ENCODE measurements at places on chromosomes 3 and 15.
A peak's percentile ranks its signal among the peaks of the same experiment; 100 is the strongest.

DNA sequence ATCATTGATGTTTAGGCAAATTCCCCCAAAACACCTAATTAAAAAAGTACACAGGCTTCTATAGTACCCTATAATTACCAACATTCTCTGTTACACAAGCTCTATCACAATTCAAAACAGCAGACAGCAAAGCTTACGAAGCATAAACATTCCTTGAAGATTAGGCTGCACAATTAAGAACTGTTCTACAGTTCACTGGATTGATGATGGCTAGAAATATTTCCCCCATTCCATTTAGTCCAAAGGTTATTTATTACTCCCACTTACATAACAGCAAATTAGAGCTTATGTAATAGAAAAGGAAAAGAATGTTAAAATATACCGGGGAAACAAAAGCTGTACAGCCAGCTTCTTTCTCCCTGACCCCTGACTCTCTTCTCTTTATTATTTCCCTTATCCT, 49.3 kb downstream of the UACA start:
- DNase-seq: no peak

- no peak for DNase-seq
These were observed 838.5 kb downstream of the DIPK2A start for GRCh38 chr3:144810160-144810559.

GRCh38 chr15:96053031-96053780, 277.3 kb upstream of the NR2F2 start:
- peak; percentile 86 for DNase-seq

GRCh38 chr3:132721479-132722164, 587 bp downstream of the NPHP3 start:
- DNase-seq: peak; percentile 43

DNA sequence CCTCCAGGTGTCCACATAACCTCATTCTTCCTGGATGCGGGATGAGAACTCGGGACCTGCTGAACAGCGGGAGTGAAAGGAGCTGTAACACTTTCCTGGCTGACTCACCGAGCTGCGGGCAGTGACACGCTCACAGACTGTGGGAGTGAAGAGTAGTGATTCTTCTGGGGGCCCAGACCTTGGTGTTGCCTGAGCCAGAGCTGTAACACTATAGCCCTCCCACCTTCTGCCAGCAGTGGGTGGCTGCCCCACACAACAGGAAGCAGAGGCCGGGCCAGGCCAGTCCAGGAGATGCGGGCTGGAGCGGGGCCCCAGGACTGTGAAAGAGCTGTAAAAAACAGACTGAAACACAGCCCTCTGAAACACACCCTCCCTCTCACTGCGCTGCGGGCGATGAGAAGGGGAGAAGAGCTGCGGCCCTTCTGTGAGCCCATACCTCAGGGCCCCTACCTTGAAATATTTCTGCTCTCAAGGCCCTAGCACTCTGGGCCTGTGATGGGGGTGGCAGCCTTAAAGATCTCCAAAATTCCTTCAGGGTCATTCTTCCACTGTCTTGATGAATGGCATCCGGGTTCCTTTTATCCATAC, 464.0 kb upstream of the CCDC54 start:
- no peak for DNase-seq

- DNase-seq: peak; percentile 11
These were observed 32.2 kb upstream of the TAMM41 start for GRCh38 chr3:11878837-11879236.

GRCh38 chr15:68417897-68418296, 14.1 kb downstream of the ITGA11 start:
- DNase-seq: no peak

Measured in NCI-H1092 treated with DMSO at 0.1 percent for 48 hours (cell line).